HuH-7 (cell line): ENCODE measurements at places on chromosomes 1 and 21.

- DNase-seq, result no peak
Observed at GRCh38 chr1:108813326-108813725, 43.6 kb downstream of the AKNAD1 start.

DNA sequence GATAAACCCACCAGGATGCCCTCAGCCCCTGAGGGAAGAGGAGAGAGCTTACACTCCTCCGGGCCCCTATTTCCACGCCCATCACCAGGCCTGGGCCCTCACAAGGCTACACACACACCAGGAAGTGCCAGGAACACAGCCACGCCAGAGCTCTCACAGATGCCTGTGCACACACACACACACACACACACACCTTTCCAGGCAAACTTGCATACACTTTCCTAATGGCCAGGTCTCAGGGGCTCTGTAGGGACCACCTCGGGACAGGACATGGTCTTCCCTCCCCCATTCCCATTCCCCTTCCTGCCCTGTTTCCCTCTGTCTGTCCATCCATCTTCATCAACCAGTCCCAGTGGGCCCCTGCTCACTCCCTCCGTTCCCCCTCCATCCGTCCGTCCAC is 9.7 kb upstream of the EPHA2 start:
- DNase-seq, result no peak

- DNase-seq, result no peak
Observed at GRCh38 chr1:185598332-185598731, 135.9 kb upstream of the HMCN1 start.

DNA sequence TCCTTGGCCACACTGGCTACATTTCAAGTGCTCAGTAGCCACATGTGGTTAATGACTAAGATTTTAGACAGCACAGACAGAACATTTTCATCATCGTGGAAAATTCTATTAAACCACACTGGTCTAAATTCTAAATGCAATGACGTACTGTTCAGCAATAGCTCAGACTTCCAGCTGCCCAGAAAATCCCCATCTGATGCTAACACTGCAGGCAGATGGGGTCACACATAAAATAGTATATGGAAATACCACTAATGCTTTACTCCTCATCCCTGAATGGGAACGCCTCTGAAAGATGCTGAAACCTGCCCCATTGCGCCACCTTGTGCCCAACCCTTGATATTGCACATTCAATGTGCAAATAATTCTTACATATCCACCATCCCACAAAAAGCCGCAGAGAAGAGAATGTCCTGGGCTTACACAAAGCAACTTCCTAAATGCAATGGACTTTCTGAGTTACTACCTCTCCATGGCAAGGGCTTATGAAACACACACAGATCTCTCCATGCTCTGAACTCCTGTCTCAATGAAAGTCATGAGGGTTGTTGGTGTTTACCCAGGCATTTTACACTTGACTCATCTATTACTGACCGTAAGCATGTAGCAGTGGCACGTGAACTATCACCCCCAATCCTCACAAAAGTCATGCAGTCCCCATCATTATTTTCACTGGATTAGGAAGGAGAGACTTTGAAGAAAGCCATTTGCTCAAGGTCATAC is 20.3 kb upstream of the SLC5A9 start:
- DNase-seq, result peak; percentile 52

- DNase-seq, result peak; percentile 49
Observed at GRCh38 chr1:31214316-31215064, 25.2 kb downstream of the NKAIN1 start.

- DNase-seq, result no peak
Observed at GRCh38 chr1:217032715-217033367, 309.6 kb upstream of the ESRRG start.

GRCh38 chr1:59005491-59006288 is 221.8 kb upstream of the JUN start:
- no peak for DNase-seq

DNA sequence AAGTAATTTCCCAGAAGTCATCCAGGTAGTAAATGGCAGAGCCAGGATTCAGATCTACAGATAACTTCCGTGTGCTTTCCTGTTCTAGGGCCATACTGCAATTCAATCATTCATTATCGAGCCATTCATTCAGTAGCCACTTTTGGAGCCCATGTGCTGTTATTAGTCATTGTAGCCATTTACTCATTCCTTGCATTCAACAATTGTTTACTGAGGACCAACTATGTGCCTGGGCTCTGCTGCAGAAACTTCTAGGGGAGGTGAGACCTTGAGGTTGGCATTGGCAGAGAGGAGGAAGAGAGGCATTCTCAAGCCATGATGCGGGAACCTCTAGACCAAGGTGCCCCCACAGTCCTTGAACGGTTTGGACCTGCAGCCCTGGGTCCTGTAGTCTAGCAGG is 27.9 kb downstream of the EPHB2 start:
- no peak for DNase-seq

GRCh38 chr21:35529171-35529863 is 480.2 kb upstream of the RUNX1 start:
- DNase-seq, result no peak

DNA sequence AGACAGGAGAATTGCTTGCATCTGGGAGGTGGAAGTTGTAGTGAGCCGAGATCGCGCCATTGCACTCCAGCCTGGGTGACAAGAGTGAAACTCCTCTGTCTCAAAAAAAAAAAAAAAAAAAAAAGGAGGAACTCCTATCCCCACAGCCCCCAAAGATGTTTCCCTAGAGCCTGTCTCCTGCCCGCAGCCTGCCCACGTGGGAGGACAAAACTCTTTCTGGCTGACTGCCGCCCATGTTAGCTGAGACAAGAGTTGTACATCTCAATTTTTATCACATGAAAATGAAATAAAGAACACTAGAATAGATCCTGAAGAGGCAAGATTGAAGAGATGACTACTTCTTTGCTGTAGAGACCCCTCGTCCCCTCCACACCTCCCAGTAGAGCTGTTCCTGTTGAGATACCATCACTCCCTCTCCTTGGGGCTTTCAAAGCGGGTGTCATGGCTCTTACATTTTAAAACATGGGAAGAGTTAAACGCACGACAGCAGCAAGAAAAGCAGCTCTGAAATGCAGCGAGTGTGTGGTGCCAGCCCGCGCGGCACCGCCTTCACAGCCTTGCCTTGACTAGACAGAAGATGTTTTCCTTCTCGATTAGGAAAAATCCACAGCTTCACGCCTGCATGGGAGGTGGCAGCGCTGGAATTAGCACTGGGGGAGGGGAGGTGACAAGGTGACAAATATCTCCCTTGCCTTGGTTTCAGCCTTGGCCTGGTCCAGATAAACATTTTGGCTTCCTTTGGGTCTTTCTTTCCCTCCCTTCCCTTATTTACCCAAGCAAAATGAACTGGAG is 253.4 kb upstream of the CSF3R start:
- DNase-seq, result no peak

- DNase-seq, result no peak
Observed at GRCh38 chr1:111649227-111649626, 29.6 kb downstream of the RAP1A start.

DNA sequence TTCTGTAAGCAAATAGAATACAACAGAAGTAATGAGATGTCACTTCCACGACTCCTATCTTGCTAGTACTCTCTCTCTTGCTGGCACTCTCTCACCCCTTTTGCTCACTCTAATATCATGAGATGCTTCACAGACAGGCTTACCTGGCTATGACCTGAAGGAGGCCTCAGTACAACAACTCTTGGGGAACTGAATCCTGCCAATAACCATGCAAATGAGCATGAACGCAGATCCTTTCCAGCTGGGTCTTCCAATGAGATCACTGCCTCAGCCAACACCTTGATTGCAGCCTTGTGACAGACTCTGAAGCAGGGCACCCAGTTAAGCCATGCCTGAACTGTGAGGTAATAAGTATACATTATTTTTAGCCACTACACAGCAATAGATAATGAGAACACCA is 53.1 kb upstream of the ADAR start:
- no peak for DNase-seq

GRCh38 chr1:27416387-27417111 is 24.1 kb downstream of the GPR3 start:
- DNase-seq, result no peak

GRCh38 chr1:223659711-223660110 is 5.8 kb downstream of the CAPN8 start:
- DNase-seq, result no peak

DNA sequence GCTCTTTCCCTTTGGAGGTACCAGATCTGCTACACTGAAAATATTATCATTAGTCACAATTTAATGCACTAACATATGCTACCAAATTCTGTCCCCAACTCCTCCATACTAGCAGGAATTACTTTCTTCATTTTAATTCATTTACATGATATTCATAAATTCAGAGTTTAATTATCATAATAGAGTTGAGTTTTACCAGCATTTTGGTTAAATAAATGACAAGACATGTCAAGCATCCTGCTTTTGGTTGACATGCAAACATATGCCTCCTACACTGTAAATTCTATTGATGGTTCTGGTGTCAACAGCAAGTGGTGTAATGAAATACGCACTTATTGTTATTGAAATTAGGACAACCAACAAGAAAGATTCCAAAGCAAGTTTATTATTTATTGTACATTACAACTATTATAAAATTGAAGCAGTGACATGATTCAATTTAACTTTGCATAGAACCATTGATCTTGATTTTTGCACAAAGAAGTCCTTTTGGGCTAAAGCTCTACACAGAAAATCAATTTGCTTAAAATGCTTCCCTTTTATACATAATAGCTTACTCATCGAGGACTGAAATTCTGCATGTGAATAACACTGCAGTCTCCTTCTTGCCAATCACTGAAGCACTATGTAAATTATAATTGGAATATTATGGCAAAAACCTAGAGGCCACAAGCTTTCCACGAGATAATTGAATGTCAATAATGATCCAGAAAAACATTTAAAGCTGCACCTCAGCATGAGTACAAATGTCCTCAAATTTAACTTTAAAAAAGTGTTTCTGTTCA is 728.6 kb upstream of the ADGRL2 start:
- DNase-seq, result no peak

DNA sequence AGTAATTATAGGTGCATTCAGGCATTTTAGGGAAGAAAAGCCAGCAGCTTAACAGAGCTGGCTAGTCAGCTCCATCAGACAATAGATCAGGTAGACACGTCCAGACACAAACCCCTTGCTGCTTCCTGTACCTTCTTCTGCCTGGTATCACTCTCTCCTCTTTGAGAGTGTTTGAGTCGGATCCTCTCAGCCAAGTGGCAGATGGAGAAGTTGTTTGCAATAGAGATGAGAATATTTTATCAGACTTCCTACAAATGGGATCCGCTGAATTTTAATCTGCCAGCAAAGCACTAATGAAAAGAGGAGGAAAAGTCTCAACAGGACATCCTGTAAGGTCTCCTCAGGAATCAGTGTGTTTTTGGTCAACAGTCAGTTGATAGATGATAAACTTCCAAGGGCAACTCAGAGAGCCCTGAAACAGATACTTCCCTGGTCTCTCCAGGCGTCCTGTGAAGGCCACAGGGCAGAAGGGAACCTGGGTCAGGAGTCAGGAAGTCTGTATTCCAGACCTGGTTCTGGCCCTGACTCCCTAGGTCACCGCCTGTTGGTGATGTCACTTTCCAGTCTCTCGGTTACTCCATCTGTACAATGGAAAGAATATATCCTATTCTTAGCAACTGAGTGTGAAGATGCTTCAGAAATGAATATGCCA is 62.1 kb upstream of the PROX1 start:
- DNase-seq, result no peak

DNA sequence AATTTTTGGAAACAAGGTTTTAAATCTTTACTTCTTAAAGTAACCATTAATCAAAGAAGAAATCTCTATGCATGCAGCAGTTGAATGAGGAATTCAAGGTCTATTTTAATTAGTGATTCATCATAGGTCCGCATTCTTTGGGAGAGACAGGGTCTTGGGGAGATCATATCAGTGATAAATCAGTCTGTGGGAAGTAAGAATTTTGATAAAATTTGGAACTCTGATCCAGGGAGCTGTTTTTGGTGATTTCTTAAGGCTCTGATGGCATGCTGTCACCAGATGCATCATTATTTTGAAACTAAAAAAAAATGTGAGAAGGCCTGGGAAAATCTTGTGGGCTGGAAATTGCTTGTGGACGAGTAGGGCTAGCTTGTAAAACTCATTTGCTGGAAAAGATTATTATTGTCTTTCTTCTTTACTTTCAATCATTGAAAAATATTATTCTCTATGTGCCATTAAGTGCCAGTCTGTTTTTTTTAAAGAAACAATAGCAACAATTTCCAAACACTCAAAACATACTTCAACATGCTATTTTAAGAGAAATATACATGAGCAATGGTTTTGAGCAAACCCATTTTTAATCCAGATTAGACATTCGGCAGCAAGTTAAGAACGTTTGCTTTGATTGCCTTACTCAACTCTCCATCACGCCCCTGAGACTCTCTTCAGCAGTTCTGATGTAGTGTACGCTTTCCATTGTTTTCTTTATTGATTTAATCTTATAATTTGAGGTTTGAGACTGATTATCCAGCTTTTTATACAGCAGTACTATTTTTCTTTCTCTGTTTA is 62.6 kb downstream of the ZBTB18 start:
- DNase-seq, result no peak

GRCh38 chr21:35159881-35160280 is 110.8 kb upstream of the RUNX1 start:
- no peak for DNase-seq

- no peak for DNase-seq
Observed at GRCh38 chr1:116243333-116244054, 129.6 kb upstream of the ATP1A1 start.

- no peak for DNase-seq
Observed at GRCh38 chr1:209105701-209106100, 477.8 kb upstream of the CAMK1G start.

- peak; percentile 56 for DNase-seq
Observed at GRCh38 chr1:152034324-152034653, 2.5 kb downstream of the S100A11 start.

DNA sequence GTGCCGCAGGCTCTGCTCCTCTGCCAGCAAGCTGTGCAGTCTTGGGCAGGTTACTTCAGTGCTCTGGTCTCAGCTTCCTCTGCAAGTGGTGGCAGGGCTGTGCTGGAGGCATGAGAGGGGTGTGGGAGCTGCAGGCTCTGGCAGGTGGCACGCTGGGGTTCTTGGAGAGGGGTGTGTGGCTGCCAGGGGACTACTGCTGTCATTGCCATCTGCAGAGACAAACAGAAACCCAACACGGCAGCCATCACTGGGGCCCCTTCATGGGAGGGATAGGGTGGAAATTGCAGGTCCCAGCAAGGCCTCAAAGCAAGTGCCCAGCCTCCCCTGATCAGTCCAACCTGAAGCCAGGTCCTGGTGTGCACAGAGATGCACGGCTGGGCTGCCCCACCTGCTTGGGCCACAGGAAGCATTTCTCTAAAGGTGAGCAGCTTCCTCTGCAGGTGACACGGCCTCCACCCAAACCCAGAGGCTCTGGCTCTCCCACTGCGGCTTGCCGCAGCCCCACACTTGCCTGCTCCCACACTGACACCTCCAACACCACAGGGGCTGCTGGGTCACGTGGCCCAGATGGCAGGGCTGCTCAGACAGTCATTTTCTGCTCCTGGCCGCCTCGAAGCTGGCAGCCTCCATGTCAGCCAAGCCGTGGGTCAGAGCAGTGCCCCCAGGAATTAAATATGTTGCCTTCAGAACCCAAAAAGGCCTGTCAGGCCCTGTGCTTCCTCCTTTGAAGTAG is 4.1 kb upstream of the COL6A2 start:
- no peak for DNase-seq

DNA sequence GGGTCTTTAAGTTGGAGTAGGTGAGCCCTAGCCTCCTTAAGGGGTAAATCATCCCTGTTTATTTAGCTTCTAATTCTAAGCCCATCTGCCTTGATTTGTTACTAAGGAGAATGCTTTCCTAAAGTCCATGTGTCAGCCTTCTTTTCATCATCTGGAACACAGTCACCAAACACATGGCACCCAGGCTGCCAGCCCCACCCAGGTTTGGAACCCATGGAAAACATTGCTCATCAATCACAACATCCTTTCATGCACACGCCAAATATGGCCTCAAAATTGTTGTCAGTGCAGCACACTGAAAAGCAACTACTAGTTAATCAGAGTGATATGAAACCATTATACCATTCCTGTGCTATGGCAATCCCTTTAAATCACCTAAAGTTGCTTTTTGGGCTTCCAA is 386.7 kb upstream of the ESRRG start:
- no peak for DNase-seq
